ENCODE measurements at places on chromosomes 12 and 14.
A peak's percentile ranks its signal among the peaks of the same experiment; 100 is the strongest.

GRCh38 chr12:88308825-88309224 lies 166.7 kb downstream of the TMTC3 start:
- DNase-seq: peak; percentile 88

DNA sequence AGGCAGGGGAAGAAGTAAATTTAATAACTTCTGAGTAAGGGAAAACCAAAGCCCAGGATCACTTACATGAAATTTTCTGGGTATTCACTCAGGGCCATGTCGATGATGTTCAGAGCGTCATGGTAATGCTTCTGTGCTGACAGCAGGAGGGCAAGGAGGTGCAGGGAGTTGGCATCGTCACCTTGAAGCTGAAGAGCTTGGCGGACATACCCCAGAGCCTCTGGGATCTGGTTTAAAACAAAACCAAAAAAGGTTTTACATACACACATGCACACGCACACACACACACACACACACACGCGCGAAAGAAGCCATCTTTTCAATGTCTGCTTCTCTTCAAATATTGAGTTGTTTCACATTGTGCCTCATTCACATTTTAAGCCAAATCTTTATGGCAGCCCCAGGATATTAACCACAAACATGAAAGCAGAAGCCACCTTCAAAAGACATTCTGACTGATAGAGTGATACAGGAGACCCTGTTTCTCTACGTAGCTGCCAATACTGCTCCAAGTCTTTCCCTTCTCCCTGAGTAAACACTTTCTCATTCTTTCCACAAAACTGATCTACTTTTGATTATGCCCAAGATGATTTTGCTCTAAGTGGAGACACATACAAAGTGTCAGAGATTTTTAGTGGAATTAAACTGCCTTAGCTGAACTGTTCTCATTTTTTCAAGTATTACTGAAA lies 172.1 kb downstream of the TTC7B start:
- no peak for DNase-seq

GRCh38 chr14:100692859-100693558 lies 33.7 kb upstream of the DLK1 start:
- DNase-seq: peak; percentile 80

GRCh38 chr12:74626397-74626796 lies 88.8 kb downstream of the ATXN7L3B start:
- DNase-seq: no peak

DNA sequence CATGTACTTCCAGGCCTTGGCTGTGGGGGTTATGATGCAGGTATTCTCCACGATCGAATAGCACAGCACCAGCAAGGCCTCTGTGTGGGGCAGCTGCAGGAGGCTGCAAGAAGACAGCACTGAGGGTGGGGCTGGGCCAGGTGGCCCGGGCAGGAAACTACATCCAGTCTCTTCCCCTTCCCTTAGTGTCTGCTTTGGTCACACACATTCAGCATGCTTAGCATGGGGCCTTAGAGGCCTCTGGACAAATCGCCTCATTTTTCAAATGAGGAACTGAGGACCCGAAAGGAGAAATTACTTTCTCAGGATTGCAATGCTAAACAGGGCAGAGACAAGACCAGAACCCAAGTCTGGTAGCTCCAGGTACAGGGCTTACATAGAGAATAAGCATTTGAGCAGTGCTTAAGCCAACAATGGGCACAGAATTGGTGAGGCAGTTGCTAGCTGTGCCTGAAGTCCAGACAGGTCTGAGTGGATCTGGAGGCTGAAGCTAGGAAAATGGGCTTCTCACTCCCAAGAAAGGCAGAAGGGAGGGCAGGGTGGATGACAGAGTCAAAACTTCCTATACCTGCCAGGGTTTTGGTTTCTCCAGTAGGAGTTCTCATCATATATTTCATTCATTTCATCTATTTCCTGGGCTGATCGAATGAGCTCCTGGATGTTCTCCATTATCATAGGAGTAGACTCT lies 3.5 kb downstream of the ACRBP start:
- no peak for DNase-seq

DNA sequence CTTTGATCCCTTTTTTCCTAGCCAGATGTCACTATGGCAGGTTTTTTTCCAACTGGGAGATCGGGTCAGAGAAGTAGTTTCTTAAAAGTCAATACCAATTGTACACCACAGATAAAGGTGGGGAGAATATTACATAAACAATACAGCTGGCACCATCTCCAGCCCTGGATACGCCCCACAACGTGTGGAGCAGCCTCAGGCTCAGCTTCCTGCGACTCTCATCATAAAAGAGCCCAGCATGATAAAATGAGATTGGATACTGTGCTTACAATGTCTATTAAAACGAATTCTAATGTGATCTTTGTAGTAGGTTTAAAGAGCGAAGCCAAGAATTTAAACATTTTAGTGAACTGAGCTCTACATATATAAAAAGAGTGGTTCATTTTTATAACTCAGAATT lies 21.5 kb downstream of the EFCAB11 start:
- DNase-seq: no peak

DNA sequence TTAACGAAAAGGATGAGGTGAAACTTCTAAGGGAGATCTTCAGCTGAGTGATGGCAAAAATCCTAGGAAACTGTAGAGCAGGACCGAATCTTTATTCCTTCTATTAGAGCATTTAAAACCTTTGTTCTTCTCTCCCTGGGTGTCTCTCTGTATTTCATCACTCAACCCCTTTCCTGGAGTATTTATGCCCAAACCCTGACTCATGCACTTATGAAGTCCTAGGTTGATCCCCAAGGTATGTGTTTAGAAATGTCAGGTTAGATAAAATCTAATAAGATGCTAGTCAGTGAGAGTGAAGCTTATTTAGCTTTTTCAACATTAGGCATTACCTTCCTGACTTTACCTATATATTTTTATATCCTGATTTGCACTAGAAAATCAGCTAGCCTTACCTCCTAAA lies 239.8 kb upstream of the NPAS3 start:
- DNase-seq: no peak

- no peak for DNase-seq
These were observed 431.8 kb downstream of the SLC6A15 start for GRCh38 chr12:84480803-84481202.

DNA sequence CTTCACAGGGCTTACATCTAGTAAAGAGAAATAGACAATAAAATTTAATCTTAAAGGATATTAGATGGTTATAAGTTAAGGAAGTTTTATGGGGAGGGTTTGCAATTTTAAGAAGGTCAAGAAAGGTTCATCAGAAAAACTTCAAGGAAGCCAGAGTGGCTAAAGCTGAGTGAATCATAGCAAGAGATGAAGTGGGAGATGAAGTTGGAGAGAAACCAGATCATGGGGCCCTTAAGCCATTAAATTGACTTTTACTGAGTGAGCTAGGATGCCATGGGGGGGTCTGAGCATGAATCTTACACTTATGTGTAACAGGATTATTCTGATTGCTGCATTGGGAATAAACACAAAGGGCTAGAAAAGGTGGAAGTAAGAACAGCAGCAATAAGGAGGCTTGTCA lies 189.2 kb downstream of the LRIG3 start:
- no peak for DNase-seq

DNA sequence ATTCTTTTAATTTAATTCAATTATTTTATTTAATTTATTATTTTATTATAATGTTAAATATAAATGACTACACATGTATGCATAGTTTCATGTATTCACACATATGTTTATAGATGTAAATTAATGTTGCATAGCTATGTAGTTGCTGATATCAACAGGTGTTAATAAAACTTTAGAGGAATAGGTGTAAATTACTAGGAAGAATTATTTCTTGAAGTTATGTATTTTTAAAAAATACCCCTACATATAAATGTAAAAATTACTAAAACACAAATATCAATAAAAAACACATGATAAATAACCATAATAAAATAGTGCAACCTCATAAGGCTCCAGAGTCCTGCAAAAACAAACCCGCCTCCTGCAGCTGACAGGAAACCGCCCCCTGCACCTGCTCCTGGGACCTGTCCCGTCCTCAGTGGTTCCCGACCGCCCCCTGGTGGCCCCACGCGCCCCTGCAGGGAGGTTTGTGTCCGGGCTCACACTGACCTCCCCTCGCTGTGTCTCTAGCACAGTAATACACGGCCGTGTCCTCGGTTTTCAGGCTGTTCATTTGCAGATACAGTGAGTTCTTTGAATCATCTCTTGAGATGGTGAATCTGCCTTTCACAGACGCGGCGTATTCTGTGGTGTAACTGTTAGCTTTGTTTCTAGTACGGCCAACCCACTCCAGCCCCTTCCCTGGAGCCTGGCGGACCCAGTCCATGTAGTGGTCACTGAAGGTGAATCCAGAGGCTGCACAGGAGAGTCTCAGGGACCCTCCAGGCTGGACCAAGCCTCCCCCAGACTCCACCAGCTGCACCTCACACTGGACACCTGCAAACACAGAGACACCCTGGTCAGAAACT lies 1264.0 kb downstream of the TMEM121 start:
- no peak for DNase-seq

Data from HS-5 (cell line).